ENCODE measurements at places on chromosomes 5 and 9.

DNA sequence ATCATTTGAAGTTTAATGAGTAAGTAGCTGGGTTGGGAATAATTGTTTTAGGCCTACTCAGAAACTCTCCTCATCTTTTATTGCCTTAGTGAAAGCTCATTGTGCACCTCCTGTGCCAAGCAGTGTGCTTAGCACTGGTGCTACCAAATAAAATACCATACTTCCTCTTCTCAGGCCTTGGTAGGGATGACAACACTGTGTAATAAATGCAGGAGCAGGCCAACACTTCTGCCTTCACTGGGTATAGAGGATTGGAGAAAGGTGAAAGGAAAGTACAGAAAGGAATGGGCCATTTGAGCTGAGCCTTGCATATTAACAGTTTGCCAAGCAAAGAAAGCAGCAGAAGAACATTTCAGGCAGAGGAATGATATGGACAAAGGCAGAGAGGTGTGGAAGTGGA lies 285.7 kb downstream of the NR3C1 start:
- DNase-seq, result no peak

DNA sequence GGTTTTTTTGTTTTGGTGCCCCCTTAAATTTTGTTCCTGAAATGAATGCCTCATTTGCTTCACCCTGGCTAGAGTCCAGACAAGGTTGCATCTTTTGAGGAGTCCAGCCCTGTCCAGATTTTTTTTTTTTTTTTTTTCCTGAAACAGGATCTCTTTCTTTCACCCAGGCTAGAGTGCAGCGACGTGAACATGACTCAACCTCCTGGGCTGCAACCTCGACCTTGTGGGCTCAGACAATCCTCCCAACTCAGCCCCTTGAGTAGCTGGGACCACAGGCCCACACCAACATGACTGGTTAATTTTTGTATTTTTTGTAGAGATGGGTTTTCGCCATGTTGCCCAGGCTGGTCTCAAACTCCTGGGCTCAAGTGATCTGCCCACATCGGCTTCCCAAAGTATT lies 469.0 kb upstream of the BRINP1 start:
- no peak for DNase-seq

- DNase-seq, result no peak
These were observed 19.9 kb downstream of the VAV2 start for GRCh38 chr9:133971981-133972941.

GRCh38 chr9:99050924-99051323 lies 54.0 kb upstream of the TGFBR1 start:
- no peak for DNase-seq

GRCh38 chr5:118692811-118693342 lies 295.5 kb downstream of the DTWD2 start:
- no peak for DNase-seq

DNA sequence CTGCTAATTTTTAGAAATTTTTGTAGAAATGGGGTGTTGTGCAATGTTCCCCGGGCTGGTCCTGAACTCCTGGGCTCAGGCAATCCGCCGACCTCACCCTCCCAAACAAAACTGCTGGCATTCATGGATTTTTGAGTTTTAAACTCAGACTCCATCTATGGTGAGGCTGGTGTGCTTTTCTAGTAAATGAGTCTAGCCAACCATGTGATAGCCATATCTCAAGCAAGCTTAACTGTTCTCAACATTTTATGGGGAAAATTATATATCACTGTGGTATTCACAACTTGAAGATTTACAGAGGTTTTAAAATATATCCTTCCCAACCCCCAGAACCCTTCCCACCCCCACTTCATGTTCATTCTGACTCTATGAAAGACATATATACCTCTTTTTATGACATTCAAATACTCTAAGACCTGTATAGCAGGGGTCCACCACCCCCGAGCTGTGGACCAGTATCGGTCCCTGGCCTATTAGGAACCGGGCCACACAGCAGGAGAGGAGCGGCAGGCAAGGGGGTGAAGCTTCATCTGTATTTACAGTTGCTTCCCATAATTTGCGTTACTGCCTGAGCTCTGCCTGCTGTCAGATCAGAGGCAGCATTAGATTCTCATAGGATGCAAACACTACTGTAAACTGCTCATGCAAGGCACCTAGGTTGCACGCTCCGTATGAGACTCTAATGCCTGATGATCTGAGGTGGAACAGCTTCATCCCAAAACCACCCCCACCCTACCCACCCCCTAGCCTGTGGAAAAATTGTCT lies 4.5 kb upstream of the NADK2 start:
- DNase-seq, result no peak

- DNase-seq, result no peak
These were observed 217.9 kb downstream of the EPB41L4A start for GRCh38 chr5:112201141-112201540.

- no peak for DNase-seq
These were observed 38.2 kb upstream of the CEP72 start for GRCh38 chr5:573976-574375.

DNA sequence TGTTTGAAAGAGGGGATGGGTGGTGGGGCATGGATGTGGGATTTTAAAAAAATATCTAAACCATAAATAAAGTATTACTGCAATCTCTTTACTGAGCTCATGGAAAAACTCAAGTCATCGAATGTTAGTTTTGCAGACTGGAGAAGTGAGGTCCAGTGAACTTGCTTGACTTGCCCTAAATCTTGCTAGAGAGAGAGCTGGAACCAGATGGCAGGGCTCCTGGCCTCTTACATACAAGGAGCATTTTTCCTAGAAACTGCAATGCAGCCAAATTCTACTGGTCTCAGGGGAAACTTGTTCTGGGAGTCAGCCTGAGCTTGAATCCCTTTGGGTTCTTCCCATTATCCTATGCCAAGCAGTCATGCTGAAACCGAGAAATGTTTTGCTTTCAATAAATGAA lies 2.9 kb upstream of the TGFBI start:
- DNase-seq, result no peak

- no peak for DNase-seq
These were observed 117.3 kb downstream of the TTLL11 start for GRCh38 chr9:121975801-121976277.

GRCh38 chr5:43674536-43674935 lies 71.6 kb downstream of the NNT start:
- no peak for DNase-seq

DNA sequence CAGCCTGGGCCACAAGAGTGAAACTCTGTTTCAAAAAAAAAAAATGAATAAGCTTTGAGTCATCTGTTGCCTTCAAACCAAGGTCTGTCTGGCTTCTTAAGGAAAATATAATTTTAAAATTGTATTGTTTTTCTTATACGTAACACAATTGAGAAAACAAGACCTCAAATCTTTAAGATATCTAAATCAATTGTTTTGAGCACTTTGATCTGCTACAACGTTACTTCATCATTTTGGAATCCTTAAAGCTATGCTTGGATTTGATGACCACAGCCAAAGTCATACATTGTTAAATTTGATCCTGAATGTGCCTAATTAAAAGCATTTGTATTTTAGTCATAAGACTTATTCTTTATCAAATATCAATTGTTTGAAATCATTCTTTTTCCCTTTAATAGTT lies 37.7 kb upstream of the VCAN start:
- DNase-seq, result no peak

DNA sequence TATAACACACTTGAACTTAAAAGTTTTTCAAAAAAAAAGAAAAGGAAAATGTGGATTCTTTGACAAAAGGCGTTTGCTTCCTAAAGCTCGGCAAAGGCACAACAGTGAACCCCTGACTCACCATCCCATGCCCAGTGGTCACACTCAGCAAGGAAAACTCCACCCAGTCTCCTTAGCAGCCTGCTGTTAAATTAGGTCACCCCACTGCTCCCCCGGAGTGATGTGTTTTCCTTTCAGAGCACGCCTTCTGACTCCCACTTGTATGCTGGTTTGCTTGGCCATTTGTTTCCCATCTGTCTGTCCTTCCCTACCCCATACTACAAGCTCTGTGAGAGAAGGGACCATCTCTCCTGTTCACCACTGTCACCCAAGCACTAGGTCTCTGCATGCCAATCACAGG lies 23.8 kb downstream of the RETREG1 start:
- DNase-seq, result no peak

- DNase-seq, result no peak
These were observed 384.0 kb downstream of the PLK2 start for GRCh38 chr5:58075907-58076306.

DNA sequence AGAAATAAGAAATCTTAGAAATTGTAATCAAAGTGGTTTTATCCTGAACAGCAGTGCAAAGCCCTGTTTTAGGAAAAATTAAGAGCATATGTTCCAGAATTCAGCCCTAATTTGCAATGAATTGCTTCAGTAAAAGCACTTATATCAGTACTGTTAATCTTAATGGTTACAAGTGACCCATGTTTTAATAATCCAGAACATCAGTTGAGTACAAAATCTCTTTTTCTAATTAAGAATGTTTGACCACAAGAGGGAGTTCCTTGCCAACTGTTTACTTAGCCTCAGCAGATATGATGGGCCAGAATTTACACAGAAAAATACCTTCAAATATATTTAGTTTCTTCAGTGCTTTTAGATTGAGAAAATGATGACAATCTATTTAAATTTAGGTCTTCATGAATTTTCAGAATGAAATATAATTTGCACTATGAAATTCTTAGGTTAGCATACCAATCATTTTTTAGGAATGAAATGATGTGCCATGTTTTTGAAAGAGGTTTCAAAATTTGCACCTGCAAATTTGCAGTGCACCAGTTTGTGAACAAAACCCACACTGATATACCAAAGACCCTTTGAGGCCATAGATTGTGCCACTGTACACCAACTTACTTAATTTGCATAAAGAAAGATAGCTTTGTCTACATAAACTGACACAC lies 926.3 kb upstream of the ARRDC3 start:
- DNase-seq, result no peak

- DNase-seq, result no peak
These were observed 6.1 kb upstream of the PLGRKT start for GRCh38 chr9:5443850-5444249.

DNA sequence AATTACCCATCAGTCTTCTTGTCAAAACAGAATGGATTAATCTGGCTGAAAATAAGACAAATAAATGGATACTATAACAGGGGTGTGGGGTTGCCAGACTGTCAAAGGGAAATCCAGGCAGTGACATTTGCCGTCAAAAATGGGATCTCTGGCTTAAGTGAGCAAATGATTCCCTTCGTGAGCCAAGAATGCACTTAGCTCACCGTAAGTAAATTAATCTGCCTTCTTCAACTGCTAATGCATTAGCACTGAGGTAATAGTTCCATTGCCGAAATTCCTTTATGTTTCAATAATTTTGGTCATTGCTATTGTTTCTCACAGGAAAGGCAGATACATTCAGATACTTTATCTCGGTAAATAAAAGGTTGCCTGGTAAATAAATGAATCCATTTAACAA lies 377.8 kb downstream of the KIAA0825 start:
- no peak for DNase-seq

DNA sequence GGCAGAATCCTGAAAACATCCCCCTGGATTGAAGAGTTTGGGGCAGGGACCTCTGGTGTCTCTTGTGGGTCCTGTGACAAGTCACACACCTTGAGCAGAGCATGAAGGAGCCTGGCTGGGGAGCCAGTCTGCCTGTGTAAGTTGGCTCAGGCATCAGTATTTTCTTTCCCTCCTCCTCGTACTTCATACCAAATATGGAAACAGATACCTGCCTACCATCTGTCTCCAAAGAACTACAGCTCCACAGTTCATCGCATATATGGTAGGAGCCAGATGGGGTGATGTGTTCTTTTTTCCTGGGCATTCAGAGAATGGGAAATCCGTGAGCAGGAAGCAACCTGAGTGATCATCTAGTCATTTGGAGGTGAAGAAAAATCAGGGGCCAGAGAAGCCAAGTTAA lies 177.3 kb upstream of the RAD23B start:
- DNase-seq, result no peak

GRCh38 chr9:103533318-103533717 lies 538.2 kb downstream of the CYLC2 start:
- no peak for DNase-seq

- DNase-seq, result peak; percentile 34
These were observed 157.1 kb downstream of the ARRDC3 start for GRCh38 chr5:91225848-91226686.

DNA sequence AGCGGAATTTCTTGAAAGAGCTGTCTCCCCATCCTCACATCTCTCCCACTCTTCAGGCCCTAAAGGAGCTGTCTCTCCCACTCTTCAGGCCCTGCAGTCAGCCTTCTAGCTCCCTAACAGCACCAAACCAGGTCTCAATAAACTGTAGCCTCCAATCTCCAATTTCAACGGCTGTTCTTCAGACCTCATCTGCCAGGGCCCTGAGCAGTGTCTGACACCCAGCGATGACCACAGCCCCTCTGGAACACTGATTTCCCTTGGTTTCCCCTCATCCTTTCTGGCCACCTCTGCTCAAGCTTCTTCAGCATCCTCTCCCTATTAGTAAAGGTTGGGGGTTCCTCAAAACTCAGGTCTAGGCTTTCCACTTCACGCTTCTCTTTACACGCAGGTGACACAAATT lies 1.6 kb upstream of the P4HA2 start:
- no peak for DNase-seq

DNA sequence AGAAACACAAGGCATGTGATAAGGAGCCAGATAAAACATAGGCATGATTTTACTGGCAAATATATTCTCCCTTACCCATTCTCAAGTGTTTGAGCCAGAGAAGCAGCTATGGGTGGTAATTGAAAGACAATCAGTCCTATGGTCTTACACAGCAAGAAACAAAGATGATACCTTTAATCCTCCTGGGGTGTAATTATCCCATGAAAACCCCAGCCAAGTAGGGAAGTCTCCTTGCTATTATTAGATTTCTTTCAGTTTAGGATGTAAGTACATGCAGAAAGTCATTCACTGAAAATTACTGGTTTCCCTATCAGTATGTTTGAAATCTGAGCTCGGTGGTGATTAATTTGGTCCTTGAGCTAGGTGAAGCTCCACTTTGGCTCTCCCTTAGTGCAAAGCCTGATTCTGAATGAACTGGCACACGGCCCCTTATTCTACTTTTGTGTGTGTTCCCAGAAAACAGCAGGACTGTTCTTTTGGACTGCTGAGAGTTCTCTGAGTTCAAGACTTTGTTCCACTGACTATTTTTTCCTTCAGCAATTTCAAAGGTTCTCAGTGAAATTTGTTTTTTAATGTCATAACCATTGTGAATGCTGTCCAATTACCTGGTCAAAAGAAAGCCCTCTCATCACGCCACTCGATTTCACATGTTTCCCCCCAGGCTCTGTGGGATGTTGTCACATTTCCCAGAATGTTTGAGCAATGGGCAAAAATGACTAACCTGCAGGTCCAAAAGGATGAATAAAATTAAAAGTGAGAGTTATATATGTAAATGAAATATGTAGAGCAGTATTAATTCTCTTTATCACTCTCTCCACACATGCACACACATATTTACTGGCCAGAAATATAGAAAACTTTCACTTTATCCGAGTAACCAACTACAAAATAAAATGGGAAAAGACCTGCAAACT lies 343.0 kb downstream of the RAB3C start:
- DNase-seq, result no peak
